ENCODE measurements at places on chromosomes 3 and 15. TPM values are rescaled to one million over a fixed set of nuclear protein-coding genes. Genes with fewer than 3 reads are reported as not detected.

Gene SH3GL3
- 0.69 TPM for total RNA-seq

Gene RPL35A
- 2,796 TPM for total RNA-seq

Gene FBXW12
- total RNA-seq: 0.22 TPM

Gene CD96
- total RNA-seq: 0.13 TPM

DNA sequence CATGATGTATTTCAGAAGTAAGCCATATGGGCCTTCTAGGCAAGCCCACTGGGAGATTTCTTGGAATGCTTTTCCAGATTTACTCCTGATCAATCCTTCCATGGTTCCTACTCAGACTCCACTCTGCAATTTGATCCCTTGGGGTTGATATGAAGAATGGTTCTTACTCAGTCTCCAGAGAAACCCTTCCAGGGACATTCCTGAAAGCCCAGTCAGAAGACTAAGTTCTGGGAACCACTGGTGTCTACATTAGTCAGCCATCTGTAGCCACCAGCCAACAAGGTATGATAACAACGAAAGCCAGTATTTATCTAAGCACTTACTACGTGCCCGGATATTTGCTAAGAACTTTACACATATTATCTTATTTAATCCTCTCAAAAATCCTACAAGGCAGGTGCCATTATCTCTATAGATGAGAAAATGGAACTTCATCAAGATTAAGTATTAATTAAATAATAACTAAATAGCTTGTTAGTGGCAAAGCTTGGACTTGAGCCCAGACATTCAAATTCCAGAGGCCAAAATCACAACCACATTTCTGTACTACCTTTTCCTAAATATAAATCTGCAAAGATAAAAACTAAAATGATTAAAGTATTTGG is 32.7 kb downstream of the ZNF385D start:
- no peak for DNase-seq

DNA sequence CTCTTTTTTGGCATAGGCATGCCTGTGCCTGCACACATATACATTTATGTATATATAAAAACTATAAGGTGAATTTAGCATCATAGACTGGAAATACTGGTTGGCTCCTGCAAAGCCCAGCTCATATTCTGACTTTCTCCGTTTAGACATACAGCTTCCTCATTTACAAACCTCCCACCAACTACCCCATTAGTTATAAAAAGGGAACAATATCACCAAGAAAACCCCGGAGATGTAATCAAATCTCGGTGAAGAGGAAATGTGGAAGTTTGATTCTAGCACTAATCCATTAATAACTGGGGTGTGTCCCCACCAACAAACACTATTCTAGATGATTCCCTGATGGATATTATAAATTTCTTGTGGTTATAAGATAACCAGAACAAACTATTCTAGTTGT is 517.7 kb upstream of the TBL1XR1 start:
- no peak for DNase-seq

DNA sequence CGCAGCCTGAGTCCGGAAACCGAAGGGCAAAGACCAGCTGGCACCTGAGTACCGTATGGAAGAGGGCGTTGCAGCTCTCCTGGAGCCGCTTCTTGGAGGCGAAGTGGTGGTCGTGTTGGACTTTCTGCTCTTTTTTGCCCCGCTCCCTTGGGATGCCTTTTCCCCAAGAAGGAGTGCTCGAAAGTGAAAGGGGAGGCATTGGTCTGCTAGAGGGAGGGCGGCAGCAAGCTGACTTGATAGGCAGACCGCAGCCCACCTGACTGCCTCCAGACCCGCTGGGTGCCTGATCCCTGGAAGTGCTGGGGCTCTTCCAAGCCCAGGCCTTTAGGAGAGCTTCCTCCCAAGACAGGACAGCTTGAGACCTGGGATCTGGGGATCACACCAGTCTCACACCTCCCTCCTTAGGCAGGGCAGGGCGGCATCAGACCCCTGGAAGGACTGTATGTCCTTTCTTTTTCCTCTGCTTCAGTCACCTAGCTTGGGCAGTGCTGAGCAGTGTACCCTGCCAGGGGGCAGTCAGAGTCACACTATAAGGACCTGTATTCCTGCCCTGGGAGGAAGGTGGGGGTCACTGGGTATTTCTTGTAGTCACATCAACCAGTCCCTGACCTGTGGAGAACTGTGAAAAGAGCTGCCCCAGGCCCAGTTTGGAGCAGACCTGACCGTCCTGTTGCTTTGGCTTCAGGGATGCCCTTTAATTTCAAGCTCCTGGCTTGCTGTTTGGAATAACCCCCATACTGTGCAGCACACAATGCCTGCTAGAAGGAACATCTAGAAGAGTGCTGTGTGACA is 2.1 kb downstream of the ACVR2B start:
- peak; percentile 69 for DNase-seq

GRCh38 chr3:31815631-31816440 is 165.2 kb downstream of the OSBPL10 start:
- DNase-seq: no peak

GRCh38 chr3:64414043-64414442 is 188.8 kb upstream of the PRICKLE2 start:
- DNase-seq: no peak

All from ovary (tissue), 10 donors.